HFFc6 (cell line): ENCODE measurements at places on chromosomes 16 and 17.

- no peak for DNase-seq
Measured at GRCh38 chr17:68346448-68346847, 55.2 kb downstream of the ARSG start.

DNA sequence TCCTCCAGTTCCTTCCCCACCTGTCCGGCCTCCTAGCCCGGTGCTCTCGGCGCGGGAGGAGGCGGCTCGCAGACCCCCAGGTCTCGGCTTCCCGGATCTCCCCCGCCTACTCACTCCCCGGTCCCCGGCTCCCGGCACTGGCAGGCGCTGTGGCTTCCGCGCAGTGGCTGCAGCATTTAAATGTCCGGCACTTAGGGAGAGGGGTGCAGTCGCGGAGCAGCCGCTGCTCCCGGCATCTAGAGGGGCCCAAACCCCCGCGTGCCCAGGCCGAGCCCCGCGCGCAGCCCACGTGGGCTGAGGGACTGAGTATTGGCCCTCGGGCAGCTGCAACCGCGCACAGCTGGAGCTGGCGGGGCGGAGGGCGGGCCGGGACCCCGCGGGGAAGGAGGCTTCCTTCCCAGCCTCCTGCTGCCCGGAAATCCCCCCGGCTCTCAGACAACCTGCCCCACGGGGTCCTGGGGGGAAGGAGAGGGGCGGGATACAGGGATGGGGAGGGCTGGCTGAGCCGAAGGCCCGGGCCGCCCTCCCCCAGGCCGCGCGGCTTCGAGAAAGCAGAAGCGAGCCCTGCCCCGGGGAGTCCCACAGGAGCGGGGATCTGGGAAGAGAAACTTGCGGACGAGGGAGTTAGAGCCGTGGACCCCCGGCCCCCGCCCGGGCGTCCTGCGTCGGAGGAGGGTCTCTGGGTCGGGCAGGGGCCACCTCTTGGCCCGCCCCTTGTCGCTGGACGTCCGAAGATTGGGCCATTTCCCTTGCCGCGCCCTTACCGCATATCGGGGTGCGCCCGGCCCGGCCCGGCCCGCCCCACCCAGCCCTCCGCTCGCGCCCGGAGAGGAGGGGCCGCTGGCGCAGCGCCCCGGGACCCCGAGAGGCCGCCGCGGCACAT lies at the start of gene MMP25:
Gene MMP25, plus strand, starts transcription at position 804 of the 883 bp plus-strand sequence. CDS start 357 bp downstream, outside the sequence.
- no peak for DNase-seq

GRCh38 chr16:29779474-29779873 lies 1.4 kb downstream of the ZG16 start:
- no peak for DNase-seq

GRCh38 chr16:3112058-3112880 lies at the start of gene ZNF205:
TSS of gene ZNF205 (plus strand) at chr16:3112586. CDS start at chr16:3113431, 845 bp downstream.
- DNase-seq: peak; percentile 54

- no peak for DNase-seq
Measured at GRCh38 chr16:4958510-4959438, 644 bp downstream of the SEC14L5 start.

DNA sequence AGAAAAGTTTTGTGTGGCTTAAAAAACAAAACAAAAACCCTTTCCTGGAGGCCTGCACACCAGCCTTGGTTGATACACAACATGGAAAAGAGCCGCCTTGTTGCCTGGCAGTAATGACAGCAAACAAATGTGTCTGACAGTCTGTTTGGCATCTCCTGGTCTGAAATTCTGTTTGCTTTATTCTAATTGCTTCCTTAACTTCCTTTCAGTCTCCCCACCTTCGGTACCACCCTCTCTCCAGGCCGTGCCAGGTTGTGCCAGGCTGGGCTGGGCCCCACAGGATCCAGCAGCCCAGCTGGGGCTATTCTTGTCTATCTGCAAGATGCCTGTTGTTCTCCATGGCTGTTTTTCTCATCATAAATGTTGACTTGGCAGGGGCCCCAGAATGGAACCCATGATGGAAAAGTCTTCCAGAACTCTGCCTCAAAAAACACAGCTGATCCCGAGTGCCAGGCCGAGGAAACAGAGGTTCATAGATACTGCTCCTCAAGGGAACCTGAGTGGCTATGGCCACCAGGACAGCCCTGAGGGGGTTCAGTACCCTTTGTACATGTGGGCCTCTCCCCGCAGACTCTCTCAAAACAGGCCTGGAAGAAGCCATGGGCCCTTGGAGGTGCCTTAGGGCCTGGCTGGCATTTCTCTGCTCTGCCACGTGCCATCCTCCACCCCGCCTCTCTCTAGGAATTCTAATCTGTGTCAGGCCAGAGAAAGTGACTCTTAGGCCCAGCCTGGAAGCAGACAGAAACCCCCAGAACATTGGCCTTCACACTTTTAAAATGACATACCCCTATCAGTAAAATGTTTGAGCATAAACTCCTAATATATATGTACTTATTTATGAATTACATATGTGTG lies 50.5 kb downstream of the YPEL2 start:
- DNase-seq: no peak

- no peak for DNase-seq
Measured at GRCh38 chr17:67487506-67487905, 110.4 kb downstream of the PITPNC1 start.

- DNase-seq: no peak
Measured at GRCh38 chr16:75801307-75801706, 75.0 kb upstream of the CPHXL start.

- DNase-seq: no peak
Measured at GRCh38 chr17:68800751-68801150, 154.4 kb downstream of the ABCA8 start.

- DNase-seq: no peak
Measured at GRCh38 chr17:68143425-68143824, 104.4 kb upstream of the AMZ2 start.

DNA sequence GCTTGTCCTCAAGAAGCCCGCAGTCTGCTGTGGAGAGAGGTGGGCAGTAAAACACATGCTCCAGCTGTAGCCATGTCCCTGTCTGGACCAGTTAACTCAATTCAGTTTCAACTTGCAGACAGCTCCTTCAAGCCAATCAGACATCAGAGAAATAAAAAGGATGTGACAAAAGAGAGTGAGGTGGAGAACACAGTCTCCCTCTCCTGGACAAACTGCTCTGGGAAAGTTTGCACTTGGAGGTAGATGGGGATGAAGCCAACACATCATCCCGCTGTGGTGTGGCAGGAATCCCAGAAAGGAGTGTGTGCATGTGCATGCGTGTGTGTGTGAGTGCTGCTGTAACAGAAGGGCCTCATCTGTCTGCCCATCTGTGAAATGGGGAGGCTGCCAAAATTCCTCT lies 358.6 kb upstream of the ASIC2 start:
- DNase-seq: no peak

- no peak for DNase-seq
Measured at GRCh38 chr16:8756755-8757154, 40.7 kb downstream of the TMEM186 start.

DNA sequence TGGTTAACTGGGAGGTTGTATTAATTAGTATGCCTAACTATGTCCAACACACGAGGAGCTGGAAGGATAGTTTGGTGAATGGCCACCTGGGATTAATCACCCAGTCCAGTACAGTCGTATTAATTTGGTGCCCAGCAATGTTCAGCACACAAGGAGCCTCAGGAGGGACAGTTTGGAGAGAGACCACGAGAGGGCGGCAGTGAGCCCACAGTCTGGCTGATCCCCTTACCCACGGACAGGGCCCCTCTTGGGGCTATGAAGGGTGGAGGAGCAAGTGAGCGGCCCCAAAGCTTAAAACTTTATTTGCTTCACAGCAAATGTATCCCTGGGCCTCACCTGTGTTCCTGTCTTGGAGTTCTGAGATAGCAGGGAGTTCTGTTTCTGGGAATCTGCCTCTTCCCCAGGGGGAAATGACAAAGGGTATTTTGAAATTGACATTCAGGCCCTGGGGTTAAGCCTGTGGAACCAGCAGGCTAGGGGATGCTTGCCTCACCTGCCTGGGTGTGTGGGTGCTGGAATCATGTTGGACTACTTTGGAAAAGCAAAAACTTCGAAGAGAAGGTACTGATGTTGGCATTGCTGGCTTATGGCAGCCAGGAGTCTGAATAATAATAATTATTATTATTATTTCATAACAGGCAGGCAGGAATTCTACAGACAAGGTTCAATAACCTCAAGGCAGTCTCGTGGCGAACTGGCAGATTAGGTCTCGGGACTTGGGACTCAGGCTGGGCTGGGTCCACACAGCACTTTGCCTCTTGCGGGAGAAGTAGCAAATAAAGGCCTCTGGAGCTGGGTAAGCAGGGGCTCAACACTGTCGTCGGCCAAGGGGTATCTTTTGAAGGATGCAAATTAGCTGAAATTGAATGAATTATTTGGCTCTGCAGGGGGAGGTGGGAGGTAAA lies 227.6 kb upstream of the ASIC2 start:
- DNase-seq: no peak

- no peak for DNase-seq
Measured at GRCh38 chr16:14041164-14041563, 30.0 kb upstream of the MRTFB start.

DNA sequence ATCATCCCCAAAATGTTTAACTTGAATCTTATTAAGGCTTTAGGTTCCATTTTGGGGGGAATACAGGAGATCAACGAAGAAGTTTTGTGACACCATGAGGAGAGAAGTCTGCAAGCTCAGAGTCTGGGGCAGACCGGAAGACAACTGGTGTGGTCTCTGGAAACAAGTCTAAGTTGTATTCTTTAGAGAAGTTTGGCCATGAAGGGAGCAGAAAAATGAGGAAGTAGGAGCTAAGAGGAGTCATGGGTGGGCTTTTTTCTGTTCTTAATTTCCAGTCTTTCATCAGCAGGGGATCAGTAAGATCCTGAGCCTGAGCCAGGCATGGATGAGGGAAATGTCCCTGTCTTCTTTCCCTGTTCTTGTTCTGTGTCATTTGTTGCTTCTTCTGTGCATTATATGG lies 35.8 kb upstream of the NF1 start:
- no peak for DNase-seq

GRCh38 chr16:1757714-1758461 lies 13.5 kb downstream of the NME3 start:
- no peak for DNase-seq

GRCh38 chr16:4373909-4374742 lies 2.5 kb downstream of the VASN start:
- peak; percentile 98 for DNase-seq

DNA sequence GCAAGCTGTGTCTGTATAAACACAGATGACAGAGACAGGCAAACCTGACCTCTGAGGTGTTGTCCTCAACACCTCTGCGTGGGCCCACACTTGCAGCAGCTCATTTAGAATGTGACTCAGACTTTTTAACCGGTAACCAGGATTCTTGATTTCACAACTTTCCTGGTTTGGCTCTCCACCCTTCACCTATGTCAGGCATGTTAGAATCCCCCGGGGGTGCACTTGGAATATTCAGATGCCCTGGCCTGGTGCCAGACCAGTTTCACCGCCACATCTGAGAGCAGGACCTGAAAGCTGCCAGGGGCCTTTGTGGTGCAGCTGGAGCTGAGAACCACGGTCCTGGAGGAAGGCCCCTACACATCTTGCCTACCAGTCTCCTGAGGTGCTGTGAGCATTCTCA lies 4.8 kb downstream of the DHODH start:
- DNase-seq: no peak

GRCh38 chr17:56222255-56222654 lies 69.0 kb downstream of the ANKFN1 start:
- no peak for DNase-seq

DNA sequence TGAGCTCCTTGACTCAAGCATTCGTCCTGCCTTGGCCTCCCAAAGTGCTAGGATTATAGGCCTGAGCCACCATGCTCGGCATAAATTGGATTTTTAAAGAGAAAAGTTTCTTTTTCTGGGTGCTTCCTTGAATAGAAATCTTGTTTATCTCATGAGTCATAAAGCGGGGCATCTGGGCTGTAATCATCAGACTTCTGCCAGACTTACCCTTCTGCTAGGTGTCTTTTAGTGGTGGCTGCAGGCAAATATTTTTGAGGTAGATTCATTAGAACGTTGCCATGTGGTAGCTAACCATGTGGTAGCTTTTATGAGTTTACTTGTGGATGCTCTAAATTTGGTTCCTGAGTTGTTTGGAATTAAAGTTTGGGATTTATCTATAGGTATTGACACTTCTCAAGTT lies 13.4 kb downstream of the PGS1 start:
- DNase-seq: peak; percentile 83

DNA sequence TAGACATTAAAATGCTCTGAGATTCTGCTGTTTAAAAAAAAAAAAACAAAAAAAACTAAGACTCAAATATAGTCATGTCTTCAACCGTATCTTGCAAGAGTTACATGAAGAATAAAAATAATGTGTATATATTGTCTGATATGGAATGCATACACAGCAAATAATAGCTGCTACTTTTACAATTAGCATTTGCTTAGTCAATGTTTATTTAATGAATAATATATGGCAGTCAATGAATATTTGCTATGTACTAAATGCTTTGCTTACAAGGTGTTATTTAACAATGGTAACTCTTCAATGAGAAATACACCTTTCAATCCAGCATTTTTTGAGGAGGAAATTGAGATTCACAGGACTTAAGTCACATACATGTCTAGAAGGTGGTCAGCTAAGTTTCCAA lies 718.8 kb upstream of the SOX9 start:
- no peak for DNase-seq

DNA sequence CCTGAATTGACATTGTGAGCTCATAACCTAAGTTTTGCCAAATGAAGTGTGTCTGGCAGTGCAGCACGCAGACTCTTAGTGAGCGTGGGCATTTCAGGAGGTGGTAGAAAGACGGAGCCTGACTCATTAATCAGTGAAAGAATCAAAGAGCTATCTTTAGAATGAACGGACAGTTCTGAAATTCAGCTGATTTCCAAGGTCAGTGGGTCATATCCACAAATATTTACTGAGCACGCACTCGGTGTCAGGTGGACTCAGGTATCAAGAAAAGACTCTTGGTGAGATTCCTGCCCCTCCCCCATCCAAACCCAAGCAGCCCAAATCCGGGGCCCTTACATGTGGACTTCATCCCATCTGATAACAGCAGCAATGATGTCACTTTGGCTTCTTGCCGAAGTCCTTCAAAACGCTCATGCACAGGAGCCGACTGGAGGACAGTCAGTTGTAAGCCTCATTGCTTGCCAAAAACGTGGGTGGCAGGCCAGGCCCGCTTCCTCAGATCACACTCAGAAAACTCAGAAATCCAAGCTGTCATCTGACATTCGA lies 185.8 kb downstream of the HS3ST3A1 start:
- DNase-seq: peak; percentile 78

DNA sequence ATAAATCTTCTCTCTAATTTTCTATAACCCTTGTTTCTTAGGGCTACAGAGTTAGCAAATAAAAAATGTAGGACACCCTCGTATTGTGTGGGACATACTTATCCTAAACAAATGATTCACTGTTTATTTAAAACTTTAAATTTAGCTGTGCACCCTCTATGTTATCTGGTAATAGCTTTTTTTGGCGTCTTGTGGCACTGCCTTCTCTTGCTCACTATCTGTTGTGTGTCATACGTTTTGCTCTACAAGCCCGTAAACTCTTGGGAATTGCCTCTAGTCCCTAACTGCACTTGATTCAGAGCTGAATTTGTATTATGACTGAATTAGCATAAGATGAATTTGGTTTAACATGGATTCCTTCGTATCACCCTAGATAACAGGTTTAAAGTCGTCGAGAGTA lies 144.3 kb upstream of the MYOCD start:
- no peak for DNase-seq

- peak; percentile 16 for DNase-seq
Measured at GRCh38 chr16:56203052-56203451, 11.8 kb downstream of the GNAO1 start.

- no peak for DNase-seq
Measured at GRCh38 chr17:66339561-66339960, 37.1 kb downstream of the PRKCA start.
